A549 treated with GW870086 at 1 μM for 4 hours (cell line): ENCODE measurements at places on chromosomes 6 and 20. TPM values are rescaled to one million over a fixed set of nuclear protein-coding genes. Genes with fewer than 3 reads are reported as not detected.

Gene BHLHE23
- not detected in 5 replicates for total RNA-seq

Gene TREML2
- not detected in 5 replicates for total RNA-seq

Gene PCNA
- total RNA-seq = 376 to 399 TPM (median 382 TPM) in 5 replicates

Gene MAFB
- 0.13 to 0.31 TPM (median 0.16 TPM) in 5 replicates for total RNA-seq

Gene FAM83C
- 0.06 to 0.14 TPM (median 0.08 TPM) in 5 replicates for total RNA-seq

Gene RAET1G
- 7.4 to 12.3 TPM (median 9.8 TPM) in 5 replicates for total RNA-seq

Gene TCFL5
- total RNA-seq = 3.1 to 4.1 TPM (median 4.0 TPM) in 5 replicates

Gene NRN1
- 0.49 to 0.90 TPM (median 0.66 TPM) in 5 replicates for total RNA-seq

Gene GMPR
- total RNA-seq = 1.7 to 3.1 TPM (median 2.2 TPM) in 5 replicates

Gene MLN
- not detected in 5 replicates for total RNA-seq

Gene MYCT1
- 0.06 TPM in 1 of 5 replicates, not detected in the others for total RNA-seq

Gene SPEF1
- total RNA-seq = 1.4 to 2.7 TPM (median 2.0 TPM) in 5 replicates

Gene PKIG
- 35.2 to 41.6 TPM (median 37.8 TPM) in 5 replicates for total RNA-seq

Gene CPNE5
- total RNA-seq = 0.10 to 0.13 TPM (median 0.12 TPM) in 4 of 5 replicates, not detected in the other

Gene BTNL2
- not detected in 5 replicates for total RNA-seq

Gene MMP24
- 23.8 to 34.6 TPM (median 31.0 TPM) in 5 replicates for total RNA-seq
